GM06990 (cell line): ENCODE measurements at places on chromosomes 3 and 15.

GRCh38 chr3:87426918-87427317, 150.5 kb upstream of the POU1F1 start:
- no peak for DNase-seq

- DNase-seq: no peak
Measured at GRCh38 chr3:88618021-88618645, 468.4 kb downstream of the C3orf38 start.

GRCh38 chr3:132167870-132168269, 133.1 kb upstream of the CPNE4 start:
- no peak for DNase-seq

DNA sequence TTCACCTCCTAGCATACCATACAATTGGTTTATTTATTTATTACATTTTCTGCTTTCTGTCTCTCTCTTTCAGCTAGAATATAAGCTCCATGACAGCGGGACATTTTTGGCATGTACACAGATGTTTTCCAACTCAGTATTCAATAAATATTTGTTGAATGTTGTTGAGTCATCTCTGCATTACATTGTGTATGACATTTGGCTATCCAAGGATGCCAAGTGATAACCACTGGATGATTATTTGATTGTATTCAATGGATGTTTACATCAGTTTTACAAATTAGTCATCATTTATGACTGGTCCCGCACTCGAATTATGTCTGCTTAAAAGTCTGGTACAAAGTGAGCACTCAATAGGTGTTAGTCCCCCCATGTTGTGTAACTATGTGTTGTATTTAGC, 49.5 kb upstream of the STXBP5L start:
- DNase-seq: no peak

DNA sequence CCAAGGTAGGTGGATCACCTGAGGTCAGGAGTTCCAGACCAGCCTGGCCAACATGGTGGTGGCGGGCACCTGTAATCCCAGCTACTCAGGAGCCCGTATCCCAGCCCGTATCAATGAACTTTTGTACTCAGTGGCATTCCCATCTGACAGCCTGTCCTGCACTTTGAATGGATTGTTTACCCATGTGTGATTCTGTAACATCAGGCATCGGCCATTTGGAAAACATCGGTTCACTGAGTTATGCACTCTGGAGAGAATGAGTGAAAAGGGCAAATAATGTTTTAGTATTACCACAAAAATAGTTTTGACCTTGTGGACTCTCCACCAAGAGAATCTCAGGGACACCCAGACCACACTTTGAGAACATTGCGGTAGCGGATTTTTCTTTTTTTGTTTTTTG, 13.6 kb downstream of the KLHL25 start:
- no peak for DNase-seq

DNA sequence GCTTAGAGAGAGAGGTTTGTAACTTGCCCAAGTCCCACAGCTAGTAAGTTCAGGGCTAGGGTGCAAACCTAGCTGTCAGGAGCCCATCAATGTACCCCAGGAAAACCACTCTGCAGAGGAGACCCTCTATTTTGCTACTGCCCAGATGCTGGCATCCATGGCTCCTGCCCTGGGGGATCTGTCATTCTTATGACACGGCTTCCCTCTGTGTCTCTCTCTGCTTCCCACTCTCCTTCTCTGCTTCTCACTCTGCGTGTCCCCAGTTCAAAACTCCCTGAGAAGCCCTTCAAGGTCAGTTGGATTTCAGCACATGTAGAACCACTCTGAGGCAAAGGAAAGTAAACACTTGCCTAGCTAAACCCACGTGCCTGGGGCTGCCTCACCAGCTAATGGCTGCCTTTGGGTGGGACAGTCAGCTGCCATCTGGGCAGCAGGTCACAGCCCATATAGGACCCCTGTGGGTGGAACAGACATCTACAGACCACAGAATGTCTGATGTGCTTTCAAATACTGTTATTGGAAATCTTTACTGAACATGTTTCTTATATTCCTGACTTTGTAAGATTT, 29.4 kb upstream of the SLCO2A1 start:
- DNase-seq: no peak

GRCh38 chr3:187340578-187340977, 27.6 kb upstream of the RTP4 start:
- no peak for DNase-seq

GRCh38 chr3:106014971-106015370, 146.2 kb upstream of the CBLB start:
- no peak for DNase-seq

DNA sequence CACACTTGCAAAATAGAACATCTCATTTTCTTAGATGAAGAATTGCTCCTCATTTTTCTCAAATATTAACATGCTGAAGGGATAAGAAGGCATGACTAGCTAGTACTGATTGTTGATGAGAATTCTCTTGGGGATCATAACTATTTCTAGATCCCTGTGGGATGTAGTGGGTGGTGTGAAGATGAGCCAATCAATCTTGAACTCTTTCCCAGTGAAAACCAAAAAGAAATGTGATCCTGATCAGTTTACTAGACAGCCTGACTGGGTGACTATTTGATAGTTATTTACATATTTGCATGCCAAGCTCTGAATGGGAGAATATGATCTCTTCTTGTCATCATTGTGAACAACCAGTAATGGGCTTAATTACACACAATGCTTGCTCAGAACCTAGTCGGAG, 63.7 kb downstream of the ZIC1 start:
- no peak for DNase-seq

DNA sequence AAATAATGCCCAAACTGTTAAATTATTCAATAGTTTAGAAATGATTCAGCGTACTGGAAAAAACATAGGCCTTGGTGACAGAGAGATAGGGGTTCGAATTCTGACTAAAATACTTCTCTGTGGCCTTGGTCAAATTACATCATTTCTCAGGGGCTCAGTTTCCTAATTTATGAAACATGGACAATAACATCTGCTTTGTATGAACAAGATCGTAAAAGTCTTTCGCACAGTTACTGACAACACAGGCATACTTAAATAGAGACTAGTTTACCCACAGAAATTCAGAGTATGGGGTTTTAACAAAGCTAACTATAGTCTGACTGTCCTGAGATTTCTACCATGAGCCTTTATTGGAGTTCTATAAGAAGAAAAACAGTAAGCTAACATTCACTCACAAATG, 440.4 kb downstream of the FHIT start:
- no peak for DNase-seq

DNA sequence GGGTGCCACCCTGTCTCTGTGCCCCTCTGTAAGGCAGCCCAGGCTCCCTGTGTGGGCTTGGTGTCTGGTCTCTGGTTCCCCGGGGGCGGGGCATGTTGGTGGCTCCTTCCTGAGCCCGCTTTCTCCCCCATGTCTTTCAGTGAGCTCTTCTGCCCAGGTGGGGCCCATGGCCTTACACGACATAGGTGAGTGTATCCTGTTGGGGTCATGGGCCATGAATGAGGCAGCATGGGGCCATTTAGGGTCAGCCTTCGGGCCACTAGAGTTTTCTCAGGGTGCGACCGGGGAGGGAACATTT, 195.1 kb downstream of the UBE3A start:
- DNase-seq: no peak

DNA sequence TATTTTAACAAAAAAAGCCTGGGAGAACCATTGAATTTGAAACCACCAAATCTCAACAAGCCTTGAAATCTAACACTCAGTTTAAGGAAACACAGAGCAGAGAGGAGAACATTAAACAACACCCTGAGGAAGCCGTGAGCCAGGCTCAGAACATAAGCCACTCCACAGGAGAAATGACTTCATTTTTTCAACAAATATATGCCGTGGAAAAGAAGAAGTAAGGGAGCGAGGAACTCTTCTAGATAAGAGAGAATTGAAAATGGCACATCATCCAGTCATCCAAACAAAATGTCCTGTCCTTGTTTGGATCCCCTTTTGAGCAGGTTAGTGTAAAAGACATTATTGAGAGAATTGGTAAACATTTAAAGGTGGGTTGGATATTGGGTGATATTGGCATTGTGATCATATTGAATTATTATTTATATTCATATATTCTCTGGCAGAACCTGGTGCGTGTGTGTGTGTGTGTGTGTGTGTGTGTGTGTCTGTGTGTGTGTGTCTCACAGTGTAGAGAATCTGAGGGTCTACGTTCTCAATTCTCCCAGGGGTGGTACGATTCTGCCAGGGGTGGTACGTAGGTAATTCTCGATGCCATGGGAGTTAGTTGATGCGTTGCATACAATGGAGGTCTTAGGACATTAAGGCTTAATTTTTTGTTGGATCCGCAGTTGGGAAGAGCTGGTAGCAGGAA, 94.4 kb downstream of the ST6GAL1 start:
- DNase-seq: no peak

DNA sequence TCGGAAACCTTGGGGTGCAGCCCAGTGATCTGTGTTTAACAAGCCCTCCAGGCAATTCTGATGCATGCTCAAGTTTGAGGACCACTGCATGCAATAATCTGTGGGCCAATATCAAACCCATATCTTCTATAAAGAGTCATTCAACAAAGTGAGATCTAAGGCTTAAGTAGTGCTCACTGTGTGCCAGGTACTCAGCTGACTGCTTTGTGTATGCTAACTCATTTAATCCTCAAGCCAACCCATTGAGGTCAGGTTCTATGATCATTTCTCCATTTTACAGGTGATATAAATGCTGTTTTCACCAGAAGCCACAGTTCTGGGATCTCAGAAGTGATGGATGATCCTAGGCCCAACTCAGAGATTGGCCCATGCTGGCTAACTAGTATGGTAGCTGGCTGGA, 101.7 kb downstream of the SMAD6 start:
- DNase-seq: no peak

GRCh38 chr15:65920825-65921309, 51.6 kb downstream of the RAB11A start:
- DNase-seq: peak; percentile 59

GRCh38 chr3:42876940-42877720, 1.5 kb upstream of the CYP8B1 start:
- DNase-seq: no peak

- DNase-seq: no peak
Measured at GRCh38 chr3:44923632-44924456, 49.4 kb downstream of the TGM4 start.

GRCh38 chr3:11521167-11521566, 122.5 kb downstream of the VGLL4 start:
- no peak for DNase-seq

DNA sequence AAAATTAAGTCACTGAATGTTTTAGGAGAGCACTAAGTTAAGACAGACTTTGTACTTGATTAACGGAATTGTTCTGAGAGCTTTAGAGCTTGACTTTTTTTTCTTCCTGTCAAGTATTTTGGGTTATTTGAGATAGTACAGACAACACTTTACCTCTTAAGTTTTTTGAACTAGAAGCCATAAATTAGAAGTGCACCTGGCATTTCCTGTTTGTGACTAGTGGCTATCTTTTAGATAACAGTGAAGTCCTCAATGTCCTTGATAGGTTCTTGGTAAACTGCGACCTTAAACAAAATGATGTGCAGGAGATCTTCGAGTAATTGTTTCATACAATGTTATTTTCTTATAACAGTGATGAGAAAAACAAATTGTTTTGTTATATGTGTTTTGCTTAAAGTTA, 213.9 kb downstream of the TP63 start:
- no peak for DNase-seq

DNA sequence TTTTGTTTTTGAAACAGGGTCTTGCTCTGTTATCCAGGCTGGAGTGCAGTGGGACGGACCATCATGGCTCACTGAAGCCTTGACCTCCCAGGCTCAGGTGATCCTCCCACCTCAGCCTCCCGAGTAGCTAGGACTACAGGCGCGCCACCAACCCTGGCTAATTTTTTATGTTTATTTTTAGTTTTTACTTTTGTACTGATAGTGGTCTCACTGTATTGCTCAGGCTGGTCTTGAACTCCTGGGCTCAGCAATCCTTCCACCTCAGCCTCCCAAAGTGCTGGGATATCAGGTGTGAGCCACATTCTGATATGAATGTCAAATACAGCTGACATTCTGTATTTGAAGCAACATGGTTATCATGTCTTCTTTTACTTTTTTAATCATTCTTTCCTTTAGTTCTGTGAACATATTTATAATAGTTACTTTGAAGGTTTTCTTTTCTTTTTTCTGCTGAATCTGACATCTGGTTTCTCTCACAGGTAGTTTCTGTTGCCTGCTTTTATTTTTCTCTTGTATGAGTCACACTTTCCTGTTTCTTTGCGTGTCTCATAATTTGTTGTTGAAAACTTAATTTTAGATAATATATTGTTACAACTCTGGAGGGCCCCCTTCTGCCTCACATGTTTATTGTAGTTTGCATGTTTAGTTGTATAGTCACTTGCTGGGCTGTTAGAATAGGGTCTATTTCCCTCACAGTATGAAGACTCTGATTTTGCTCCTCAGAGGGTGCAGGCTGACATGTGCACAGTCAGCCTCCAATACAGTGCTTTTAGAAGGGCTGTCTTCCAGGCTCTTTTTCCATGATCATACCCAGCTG, 8.4 kb upstream of the CNTN4 start:
- no peak for DNase-seq

DNA sequence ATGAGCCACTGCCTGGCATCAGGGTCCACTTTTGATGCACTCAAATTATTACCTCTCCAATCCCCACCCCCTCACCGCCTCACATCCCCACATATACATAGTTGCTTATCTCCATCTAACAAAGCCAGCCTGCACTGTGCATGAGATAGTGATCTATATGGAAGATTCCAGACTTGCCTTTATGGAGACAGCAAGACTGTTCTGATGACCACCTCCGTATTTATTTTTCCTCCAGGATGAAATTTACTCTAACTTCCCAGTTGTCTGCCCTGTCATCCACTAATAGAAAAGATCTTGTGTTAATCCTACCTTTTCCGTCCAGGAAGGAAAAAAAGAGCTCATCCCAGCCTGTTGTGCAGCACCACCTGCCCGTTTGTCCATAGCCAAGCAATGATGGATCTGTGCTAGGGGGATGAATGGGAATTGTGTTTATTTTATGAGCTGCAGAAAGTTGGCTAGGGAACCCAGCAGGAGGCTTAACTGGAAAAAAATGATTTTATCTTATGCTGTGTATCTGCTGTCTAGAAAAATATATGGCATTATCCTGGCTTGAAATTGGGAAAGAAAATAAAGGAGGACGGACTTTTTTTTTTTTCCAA, 114.5 kb downstream of the CD47 start:
- no peak for DNase-seq

DNA sequence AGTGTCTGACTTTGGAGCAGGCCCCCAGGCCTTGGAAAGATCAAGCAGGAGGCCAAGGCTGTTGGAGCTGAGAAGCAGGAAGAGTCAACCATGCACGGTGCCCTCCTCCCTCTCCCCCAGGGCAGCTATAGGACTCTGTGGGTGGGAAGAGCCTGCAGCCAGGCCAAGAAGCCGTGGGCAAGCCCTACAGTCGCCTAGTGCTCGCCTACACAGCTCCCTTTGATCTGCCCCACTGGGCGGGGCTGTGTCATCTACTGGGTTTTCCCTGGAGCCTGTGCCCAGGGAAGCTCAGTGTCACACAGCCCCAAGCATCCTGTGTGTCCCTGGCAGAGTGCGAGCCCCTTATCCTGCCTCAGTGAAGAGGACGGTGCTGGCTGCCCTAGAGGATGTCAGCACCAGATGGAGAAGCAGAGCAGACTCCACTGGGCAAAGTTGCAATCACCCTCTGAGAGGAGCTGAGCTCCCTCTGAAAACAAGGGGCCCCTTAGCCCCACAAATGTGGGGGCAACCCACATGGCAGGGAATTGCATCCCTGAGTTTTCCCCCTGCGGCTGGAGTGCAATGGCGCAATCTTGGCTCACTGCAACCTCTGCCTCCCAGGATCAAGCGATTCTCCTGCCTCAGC, 72.2 kb downstream of the KLF13 start:
- DNase-seq: no peak
